ENCODE measurements at places on chromosomes 13 and 19. TPM values are rescaled to one million over a fixed set of nuclear protein-coding genes. Genes with fewer than 3 reads are reported as not detected.

The PNPLA6 gene
- 63.2 TPM for total RNA-seq

The FLT3 gene
- not detected for total RNA-seq

The EEF1AKMT1 gene
- 9.8 TPM for total RNA-seq

The KCNC3 gene
- under 0.01 TPM for total RNA-seq

The CPB2 gene
- not detected for total RNA-seq
